SW 1271 (cell line): ENCODE measurements at places on chromosomes 4 and X.

GRCh38 chrX:13051529-13052172 lies 7.2 kb upstream of the FAM9C start:
- DNase-seq = no peak

DNA sequence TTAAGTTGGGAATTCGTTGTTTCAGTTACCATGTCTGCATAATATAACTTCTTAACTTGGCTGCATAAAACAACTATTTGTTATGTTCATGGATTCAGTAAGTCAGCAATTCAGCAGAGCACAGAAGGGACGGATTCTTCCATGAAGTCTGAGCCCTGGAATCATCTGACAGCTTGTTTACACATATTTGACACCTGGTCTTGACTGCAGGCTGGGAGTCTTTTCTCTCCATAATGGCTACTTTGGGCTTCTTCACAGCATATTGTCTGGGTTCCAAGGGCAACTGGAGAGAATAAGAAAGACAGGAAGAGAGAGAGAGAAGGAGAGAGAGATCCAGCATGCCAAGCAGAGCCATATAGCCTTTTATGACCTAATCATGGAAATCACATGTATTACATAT lies 23.1 kb downstream of the CENPC start:
- no peak for DNase-seq

GRCh38 chr4:3249711-3250437 lies 915 bp downstream of the MSANTD1 start:
- DNase-seq = no peak

DNA sequence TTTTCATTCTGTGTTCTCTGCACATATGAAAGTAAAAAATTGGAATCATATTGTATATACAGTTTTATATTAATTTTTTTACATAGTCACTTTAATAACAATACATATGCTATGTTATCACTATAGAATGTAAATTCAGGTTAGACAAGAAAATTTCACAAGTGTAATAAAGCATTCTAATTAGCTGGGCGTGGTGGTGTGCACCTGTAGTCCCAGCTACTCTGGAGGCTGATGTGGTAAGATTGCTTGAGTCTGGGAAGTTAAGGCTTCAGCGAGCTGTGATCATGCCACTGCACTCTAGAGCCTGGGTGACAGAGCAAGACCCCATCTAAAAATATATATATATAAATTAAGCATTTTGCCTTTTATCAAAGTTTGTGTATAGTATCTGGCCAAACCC lies 95.7 kb downstream of the ANXA3 start:
- no peak for DNase-seq

- DNase-seq = no peak
These were observed 1.8 kb downstream of the STIM2 start for GRCh38 chr4:26862381-26862915.

GRCh38 chr4:48589098-48589445 lies 99.0 kb downstream of the ZAR1 start:
- DNase-seq = no peak

DNA sequence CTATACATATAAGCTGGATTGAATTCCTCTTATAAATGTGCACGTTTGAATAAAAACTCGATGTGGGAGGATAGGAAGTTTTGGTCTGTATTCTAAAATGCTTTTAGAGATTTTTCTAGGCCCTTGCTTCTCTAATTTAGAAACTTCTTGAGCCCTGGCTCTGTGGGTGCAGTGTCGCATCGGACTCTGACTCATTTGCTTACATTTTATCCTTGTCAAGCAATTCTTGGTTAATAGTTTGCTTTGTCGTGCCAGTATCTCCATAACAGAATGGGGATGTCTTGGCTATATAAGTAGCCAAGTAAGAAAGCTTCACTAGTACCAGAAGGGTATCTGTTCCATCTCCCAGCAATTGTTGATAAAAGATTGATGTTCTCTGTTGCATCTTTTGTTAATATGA lies 10.7 kb downstream of the SGMS2 start:
- no peak for DNase-seq

GRCh38 chr4:158122501-158122900 lies 50.3 kb downstream of the GASK1B start:
- no peak for DNase-seq
